ENCODE measurements at places on chromosomes 1 and 21.
A peak's percentile ranks its signal among the peaks of the same experiment; 100 is the strongest.

DNA sequence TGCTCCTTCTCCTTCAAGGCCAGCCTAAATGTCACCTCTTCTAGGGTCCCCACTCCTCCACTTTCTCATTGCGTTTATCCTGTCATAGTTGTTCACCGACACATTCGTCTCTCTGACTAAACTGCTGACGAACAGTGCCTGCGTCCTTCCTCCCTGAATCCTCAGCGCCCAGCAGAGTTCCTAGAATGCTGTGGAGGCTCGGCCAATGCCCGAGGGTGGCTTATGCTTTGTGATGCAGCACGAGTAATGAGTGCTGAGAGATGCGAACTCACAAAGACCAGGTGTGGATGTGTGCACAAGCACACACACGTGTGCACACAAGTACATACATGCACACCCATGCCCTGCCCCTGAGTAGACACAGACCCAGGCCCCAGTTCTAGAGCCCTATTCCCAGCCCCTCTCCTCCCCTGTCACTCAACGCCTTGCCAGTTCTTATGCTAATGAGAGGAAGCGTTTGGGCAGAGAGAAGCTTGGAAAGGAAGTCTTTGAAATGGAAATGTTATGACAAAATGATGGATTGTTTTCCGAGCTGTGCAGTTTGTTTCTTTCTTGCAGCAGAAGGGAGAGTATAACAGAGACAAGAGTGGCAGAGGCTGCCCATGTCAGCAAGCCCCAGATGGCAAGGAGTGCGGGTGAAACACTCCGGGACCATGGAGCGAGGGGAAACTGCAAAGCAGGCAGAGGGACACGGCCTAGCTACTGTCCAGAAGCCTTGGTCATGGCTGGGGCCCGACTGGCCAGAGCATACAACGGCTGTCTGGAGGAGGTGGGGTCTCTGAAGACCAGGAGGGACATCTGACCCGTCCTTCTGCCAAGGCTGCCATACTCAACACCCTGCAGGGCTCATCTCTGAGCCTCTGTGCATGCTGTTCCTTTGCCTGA, 24.2 kb downstream of the KCNA10 start:
- no peak for DNase-seq

DNA sequence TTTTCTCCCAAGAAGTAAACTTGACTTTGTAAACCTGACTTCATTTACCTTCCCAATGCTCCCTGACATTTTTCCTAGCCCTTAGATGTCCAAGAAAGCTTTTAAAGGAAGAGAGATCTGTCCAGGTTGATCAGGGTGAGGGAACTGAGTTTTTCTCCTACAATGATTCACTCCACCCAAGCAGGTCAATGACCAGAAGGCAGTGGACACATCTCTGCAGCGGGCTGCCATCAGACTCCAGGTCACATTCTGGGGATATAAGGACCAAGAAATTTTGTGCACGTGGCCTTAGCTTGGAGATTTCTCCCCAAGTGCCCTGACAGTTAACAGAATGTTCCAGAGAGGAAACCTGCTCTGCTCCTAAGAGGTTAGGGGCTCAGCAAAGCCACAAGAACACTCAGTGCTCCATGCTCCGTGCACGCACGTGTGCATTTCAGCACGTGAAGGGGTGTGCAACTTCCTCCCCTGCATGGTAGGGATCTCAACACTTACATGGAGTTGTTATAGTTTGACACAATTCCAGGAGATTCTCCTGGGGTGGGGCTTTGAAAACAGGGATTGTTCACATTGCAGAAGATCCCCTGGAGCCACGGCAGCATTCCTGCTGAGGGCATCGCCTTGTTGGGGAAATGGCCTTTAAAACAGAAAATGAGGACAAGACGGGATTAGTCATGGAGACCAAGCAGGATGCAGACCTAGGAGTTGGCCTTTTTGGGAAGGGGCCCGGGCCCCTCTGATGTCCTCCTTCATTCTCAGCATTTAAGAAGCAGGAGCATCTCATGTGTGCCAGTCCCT, 9.8 kb downstream of the ABCA4 start:
- DNase-seq: no peak

- DNase-seq: no peak
Measured at GRCh38 chr1:101154547-101154946, 82.3 kb upstream of the S1PR1 start.

GRCh38 chr1:157497284-157497683, 55.0 kb downstream of the FCRL5 start:
- DNase-seq: no peak

- DNase-seq: no peak
Measured at GRCh38 chr1:109256971-109257681, 7.8 kb downstream of the CELSR2 start.

DNA sequence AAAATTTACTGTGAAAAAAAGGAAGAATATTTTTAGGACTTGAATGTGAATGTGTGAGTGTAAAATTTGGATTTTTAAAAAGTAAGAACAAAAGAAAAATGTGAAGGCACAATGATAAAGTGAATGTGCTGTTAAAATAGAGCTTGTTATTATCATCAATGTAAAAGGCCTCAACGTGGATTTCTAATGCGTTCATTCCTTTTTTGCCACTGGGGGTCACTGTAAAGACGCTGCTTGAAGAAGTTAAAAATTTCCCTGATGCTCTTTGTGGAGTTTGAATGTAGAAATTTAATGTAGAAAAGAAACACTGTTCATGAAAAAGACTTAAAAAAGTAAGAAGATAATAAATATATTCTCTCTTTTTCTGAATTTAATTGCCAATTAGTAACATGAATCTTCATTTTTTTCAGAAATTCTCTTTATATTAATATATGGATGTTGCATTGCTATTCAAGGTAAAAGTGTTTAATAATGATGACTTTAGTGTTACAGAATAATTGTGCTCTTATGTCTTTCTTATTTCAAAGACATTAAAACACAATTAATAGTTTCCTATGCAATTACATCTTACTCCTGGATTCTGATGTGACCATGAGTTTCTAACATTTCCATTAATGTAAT, 161.5 kb downstream of the DNM3 start:
- no peak for DNase-seq

DNA sequence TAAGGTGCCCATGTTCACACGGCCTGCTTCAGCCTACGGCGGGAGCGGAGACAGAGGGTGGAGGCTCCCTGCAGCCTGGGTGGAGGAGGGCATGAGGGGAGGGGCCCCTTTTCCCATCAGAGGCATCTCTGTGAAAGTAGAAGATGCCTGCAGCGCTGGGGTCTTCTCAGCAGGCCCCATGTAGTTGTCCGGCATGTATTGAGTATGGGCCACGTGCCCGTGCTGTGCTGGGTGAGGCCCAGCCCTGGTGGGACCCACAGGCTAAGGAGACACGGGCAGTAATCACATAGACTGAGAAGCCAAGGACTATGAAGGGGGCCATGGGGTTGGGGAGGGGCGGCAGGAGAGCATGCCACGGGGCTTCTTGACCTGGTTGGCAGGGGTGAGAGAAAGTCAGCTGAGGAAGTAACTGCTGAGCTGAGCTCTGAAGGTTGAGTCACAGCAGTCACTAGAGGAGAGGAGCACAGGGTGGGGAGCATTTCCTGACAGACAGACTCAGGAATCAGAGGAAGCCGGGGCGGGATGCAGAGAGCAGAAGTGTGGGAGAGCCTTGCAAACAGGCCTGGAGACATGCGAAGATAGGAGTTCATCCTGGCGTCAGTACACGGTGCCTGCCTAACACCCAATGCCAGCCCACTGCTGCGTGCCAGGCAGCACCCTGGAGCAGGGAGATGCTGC, 21.6 kb downstream of the PSEN2 start:
- DNase-seq: peak; percentile 79

GRCh38 chr1:2098839-2099785, 48.9 kb downstream of the PRKCZ start:
- DNase-seq: peak; percentile 88

- no peak for DNase-seq
Measured at GRCh38 chr1:32500387-32501209, 35.7 kb downstream of the ZBTB8B start.

- DNase-seq: no peak
Measured at GRCh38 chr1:115251856-115252255, 86.2 kb downstream of the NGF start.

GRCh38 chr1:183323849-183324683, 94.1 kb downstream of the NMNAT2 start:
- DNase-seq: no peak

GRCh38 chr1:160161965-160162705, 10.7 kb downstream of the ATP1A4 start:
- no peak for DNase-seq

- no peak for DNase-seq
Measured at GRCh38 chr1:24930260-24931145, at the start of gene RUNX3. RUNX3 (minus strand) TSS chr1:24930276; CDS start chr1:24929868, 408 bp downstream.

DNA sequence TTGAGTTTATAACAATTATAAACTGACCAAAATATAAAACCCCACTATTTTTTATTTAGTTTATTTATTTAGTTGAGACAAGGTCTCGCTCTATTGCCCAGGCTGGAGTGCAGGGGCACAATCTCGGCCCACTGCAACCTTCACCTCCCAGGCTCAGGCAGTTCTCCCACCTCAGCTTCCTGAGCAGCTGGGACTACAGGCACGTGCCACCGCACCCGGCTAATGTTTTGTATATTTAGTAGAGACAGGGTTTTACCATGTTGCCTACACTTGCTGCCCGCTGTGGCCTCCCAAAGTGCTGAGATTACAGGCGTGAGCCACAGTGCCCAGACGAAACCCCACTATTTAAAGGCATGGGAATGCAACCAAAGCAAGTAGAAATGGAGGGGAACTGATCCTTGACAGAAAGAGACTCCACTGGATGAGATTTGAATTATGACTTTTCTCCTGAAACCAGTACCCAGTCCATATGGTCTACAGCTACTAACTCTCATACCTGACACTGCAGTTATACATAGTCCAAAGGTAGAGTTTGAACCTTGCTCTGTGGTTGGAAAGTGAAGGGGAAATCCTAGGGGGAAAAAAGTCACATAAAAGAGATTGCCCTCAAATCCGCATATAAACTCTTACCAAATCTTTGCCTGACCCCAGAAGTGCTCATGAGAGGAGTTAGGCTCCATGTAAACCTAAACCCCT, 11.3 kb downstream of the LRRC8C start:
- DNase-seq: no peak

DNA sequence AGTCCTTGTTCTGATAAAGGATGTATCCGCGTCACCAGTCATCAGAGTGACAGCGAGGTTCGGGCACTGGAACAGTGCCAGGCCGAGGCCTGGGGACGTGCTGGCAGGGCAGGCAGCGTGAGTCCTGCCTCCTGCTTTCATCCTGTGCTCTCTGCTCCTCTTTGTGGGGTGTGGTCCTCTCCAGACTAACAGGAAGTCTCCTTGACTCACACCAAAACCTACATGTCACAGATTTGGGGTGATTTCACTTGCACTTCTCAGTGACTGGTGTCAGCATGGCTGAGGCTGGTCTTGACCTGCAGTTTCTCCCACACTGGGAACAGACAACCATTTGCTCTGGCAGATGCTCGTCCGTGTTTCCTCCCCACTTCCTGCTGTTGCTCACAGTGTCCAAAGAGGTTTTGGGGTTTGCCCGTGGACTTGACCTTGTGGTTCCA, 8.8 kb upstream of the NLRP3 start:
- no peak for DNase-seq

DNA sequence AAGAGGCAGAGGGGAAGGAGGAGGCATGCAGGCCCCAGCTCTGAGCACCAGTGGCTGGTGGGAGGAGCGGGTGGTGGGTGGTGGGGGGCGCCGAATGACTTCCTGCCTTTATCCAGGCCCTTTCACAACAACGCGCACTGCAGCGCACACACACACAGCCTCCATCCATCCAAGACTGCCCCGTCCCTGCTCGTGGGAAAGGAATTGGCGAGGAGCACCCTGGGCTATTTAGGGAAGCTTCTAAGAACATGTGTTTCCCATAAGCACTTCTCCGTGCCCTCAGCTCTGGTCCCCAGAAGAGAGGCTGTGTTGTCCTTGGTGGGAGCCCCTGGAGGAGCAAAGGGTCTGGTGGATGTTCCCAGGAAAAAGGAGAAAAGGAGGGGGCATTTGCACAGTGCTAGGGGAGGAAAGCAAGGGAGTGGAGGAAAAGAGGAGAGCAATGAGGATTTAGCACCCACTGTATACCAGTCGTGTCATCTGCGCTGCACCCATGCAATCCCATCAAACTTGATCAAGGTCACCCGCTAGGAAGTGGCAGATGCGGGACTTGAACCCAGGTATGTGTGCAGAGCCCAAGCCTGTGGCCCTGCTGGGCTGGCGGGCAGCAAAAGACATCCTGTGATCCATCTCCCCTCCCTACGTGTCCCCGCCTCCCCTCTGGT, 28.1 kb downstream of the EPHA2 start:
- no peak for DNase-seq

DNA sequence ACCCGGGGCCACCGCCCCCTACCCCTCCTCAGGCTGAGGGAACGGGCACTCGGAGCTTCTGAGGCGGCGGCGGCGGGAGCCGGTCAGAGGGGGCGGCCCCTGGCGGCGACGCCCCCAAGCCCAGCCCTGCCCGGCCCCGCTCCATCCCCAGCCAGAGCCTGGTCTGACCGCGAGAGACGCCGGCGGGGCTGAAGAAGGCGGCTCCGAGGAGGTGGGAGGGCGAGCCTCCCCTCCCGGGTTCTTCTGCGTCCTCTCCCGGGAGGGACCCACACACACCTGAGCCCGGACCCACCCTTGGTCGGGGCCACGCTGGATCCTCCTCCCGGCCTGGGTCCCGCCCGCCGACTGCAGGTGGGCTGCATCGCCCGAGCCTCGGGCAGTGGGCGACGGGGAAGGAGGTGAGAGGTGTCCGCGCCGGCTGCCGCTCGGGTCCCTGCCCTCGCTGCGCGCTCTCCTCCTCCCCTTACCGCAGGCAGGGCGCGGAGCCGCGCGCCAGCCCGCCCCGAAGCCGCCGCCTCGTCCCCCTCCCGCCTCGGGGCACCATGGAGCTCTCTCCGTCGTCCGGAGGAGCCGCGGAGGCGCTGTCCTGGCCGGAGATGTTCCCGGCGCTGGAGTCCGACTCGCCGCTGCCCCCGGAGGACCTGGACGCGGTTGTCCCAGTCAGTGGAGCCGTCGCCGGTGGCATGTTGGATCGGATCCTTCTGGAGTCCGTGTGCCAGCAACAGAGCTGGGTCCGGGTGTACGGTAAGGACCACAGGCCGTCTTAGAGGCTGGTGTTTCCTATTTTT, at the start of gene RASAL2:
TSS of gene RASAL2 (plus strand) at position 154 of the 788 bp plus-strand sequence. CDS start at position 543, 389 bp downstream.
- peak; percentile 50 for DNase-seq

- DNase-seq: no peak
Measured at GRCh38 chr1:194730304-194730703, 1543.9 kb upstream of the B3GALT2 start.

- no peak for DNase-seq
Measured at GRCh38 chr1:87089070-87089736, 174.8 kb downstream of the HS2ST1 start.

DNA sequence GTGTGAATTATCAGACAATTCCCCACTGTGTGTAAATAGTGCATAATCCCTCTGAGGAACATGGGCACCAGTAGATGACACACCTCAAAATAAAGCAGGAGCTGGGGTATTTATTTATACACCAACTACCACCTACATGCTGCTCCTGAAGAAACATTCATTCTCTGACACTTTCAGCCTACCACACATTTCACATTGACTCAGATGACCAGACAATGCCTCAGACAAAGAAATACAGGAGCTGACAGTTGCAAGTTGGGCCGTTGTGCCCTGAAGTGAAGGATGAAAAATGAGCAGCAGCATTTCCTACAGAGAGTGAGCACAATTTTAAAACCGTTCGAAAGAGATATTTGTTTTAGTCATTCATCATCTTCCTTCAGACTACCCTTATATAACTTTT, 63.2 kb downstream of the RGS2 start:
- no peak for DNase-seq
